ENCODE measurements at places on chromosomes 5 and 9. TPM values are rescaled to one million over a fixed set of nuclear protein-coding genes. Genes with fewer than 3 reads are reported as not detected.

Gene GFI1B
- not detected for total RNA-seq

Gene CER1
- total RNA-seq: not detected

Gene SLC6A18
- total RNA-seq: not detected

Gene PCDHGC3
- total RNA-seq: 91.3 TPM

Gene ENHO
- total RNA-seq: under 0.01 TPM

Gene SOHLH1
- not detected for total RNA-seq

Gene NRG2
- 0.72 TPM for total RNA-seq

Gene TXN
- total RNA-seq: 234 TPM

Gene GCNT4
- 2.7 TPM for total RNA-seq

Gene SV2C
- not detected for total RNA-seq

Gene SUSD3
- total RNA-seq: 0.36 TPM

Gene TRMT10B
- 3.3 TPM for total RNA-seq

Gene EPB41L4B
- total RNA-seq: 2.1 TPM

Gene FGF1
- total RNA-seq: 2.9 TPM

Gene CDKN2B-AS1
- total RNA-seq: 15.2 TPM

Gene TMEM174
- total RNA-seq: not detected

Gene MPDZ
- total RNA-seq: 58.3 TPM

Gene RMND5B
- 20.0 TPM for total RNA-seq

Gene ZNF622
- 67.2 TPM for total RNA-seq

Gene TMEM215
- total RNA-seq: not detected

Gene PCDHA8
- total RNA-seq: 0.36 TPM

Gene TRIP13
- 3.8 TPM for total RNA-seq

Gene MAMDC2
- 1.5 TPM for total RNA-seq

Gene FREM1
- total RNA-seq: 0.72 TPM

Gene FOXD4
- total RNA-seq: 0.29 TPM

Gene ORM1
- not detected for total RNA-seq

Gene NEUROG1
- total RNA-seq: not detected

Gene STK32A
- total RNA-seq: 1.8 TPM

Gene SCGB3A2
- total RNA-seq: not detected

Gene ADAMTS19
- total RNA-seq: not detected

Gene CNTRL
- 7.1 TPM for total RNA-seq

Gene C5orf52
- not detected for total RNA-seq

Gene OBP2B
- not detected for total RNA-seq

Gene PCDHGA8
- total RNA-seq: 3.5 TPM

Gene EDIL3
- 406 TPM for total RNA-seq

Gene CREBRF
- total RNA-seq: 38.3 TPM

Gene FBN2
- total RNA-seq: 33.0 TPM

Gene NUDT2
- 18.3 TPM for total RNA-seq

Gene FBP1
- not detected for total RNA-seq

Gene SYK
- not detected for total RNA-seq

Gene FRMPD1
- total RNA-seq: not detected

Gene LAMC3
- total RNA-seq: not detected

Gene INSL4
- not detected for total RNA-seq

Gene PDE8B
- under 0.01 TPM for total RNA-seq

Gene CTXN3
- total RNA-seq: not detected

Gene DAPK1
- 42.7 TPM for total RNA-seq

Gene ADAMTSL2
- total RNA-seq: under 0.01 TPM

Gene MZB1
- total RNA-seq: not detected

Gene NR2F1-AS1
- total RNA-seq: 15.9 TPM

Gene PCDHA4
- total RNA-seq: 0.88 TPM

Gene ANKRD55
- not detected for total RNA-seq
